ENCODE measurements at places on chromosomes 6 and 20.

DNA sequence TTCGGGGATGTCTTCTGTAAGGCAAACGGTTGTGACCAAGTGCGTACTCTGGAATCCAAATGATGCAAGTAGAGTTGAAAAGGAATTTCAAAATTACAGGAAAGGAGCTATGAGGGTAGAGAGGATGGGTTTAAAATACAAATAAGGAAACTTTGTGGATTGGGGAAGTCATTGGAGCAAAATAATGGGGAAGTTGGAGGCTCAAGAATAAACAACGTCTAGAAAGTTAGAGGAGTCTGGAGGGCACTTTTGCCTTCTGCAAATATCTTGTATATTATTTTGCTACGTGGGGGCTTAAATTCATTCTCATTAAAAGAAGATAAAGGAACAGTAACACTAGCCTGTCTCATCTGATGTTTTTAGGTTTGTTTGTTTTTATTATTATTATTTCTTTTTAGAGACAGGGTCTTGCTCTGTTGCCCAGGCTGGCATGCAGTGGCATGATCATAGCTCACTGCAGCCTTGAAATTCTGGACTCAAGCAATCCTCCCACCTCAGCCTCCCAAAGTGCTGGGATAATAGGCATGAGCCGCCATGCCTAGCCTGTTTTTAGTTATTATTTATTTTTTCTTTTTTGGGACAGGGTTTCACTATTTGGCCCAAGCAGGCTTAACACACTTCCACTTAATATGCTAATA is 55.0 kb upstream of the TNFAIP3 start:
- DNase-seq, result no peak

- DNase-seq, result no peak
These were observed 2.8 kb upstream of the EIF2S2 start for GRCh38 chr20:34114809-34115208.

GRCh38 chr20:17803765-17804164 is 104.0 kb downstream of the BANF2 start:
- no peak for DNase-seq

GRCh38 chr20:23700931-23701330 is 12.1 kb upstream of the CST4 start:
- no peak for DNase-seq

DNA sequence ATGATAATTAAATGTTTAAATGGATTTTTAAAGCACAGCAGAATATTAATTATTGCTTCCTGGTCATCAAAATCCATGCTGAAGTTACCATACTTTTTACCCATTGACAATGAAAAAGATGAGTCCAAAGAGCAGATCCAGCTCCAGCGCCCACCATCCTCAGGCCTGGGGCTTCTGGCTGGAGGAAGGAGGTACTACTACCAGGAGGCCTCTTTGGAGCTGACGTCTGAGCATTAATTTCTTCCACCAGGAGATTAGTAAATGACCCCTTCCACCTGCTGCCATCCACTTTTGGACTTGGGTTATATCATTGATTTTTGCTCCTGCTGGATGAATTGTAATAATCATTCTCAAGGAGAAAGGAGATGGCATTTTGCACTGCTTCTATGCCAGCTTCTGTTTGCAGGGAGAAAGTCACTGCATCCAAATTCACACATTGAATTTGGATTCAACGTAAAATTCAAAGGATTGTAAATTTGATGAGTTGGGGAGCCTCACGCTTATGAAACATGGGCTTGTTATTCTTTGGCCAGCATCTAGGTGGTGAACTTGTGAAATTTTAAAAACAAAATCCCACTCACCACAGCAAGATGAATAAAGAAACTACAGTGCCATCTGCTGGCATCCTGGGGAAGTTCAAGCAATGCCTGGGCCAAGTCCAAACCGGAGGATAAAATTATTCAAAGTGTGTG is 121.8 kb downstream of the SASH1 start:
- peak; percentile 22 for DNase-seq

Data from activated effector memory CD4-positive, alpha-beta T cell treated with Interleukin-2 at 50 U/mL for 16 hours (primary cell).